ENCODE measurements at places on chromosomes 2 and 18.

DNA sequence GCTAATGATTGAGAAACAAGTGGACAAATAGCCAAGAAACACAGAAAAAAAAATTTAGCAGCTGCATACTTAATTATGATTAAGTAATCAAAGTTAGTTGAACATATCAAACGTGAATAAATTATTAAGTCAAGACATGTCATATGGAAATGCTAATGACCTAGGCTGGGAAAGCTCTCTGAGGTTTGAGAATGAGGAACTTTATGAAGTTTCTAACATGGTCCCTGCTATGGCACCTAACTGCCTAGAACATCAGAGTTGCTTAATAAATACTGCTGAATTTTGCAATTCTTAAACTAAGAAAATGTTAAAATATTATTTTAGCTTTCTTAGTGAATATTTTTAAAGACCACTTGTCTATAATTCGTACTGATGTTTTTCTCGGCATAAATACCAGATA is 99.8 kb downstream of the AFF3 start:
- no peak for DNase-seq

- DNase-seq, result no peak
These were observed 91.5 kb upstream of the HS6ST1 start for GRCh38 chr2:128410035-128410757.

- no peak for DNase-seq
These were observed 11.9 kb upstream of the TET3 start for GRCh38 chr2:73972846-73973245.

DNA sequence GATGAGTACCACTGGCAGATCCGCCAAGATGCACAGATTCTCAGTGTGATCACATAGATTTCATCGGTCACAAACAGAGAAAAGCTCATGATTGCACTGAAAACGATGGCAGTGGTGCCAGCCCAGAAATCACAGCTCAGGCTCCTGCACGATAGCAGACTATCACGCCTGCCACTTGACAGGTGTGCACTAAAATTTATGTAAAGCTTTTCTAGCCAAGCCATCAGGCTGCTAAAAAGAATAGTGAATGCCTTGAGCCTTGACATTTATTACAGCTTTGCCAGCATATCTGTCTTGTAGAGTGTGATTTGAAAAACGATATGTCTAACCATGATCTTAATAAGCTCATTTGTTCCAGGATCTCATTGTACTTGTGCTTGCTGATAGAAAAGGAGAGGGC is 409.5 kb upstream of the CWC22 start:
- DNase-seq, result no peak

DNA sequence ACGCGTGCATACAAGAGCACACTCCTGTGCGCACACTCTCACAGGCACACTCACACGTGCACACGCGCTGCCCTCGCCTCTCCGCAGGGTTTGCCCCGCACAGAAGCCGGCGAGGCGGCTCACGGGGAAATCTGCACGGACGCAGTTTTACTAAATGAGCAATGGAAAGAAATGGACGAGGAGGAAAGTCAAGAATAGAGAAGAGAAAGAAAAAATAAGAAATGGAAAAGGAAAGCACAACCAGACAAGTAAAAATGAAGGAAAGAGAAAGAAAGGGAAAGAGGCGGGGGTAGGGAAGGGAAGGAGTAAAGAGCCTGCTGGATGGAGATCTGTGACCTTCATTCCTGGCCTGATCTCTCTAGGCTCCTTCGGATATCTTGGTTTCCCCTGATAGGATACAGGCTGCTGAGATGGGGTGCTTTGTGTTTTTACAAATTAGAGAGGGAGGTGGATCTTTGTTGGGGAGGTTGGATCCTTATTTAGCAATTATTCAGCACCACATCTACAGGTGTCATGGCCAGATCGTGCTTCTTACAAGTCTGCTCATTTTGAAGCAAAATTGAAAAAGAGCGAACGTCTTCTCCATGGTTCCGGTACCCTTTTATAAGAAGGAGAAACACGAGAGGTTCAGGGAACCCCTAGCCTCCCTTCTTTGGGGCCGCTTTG is 693 bp upstream of the LRP2 start:
- no peak for DNase-seq

GRCh38 chr18:13530879-13531387 is 195.4 kb downstream of the FAM210A start:
- peak; percentile 9 for DNase-seq

DNA sequence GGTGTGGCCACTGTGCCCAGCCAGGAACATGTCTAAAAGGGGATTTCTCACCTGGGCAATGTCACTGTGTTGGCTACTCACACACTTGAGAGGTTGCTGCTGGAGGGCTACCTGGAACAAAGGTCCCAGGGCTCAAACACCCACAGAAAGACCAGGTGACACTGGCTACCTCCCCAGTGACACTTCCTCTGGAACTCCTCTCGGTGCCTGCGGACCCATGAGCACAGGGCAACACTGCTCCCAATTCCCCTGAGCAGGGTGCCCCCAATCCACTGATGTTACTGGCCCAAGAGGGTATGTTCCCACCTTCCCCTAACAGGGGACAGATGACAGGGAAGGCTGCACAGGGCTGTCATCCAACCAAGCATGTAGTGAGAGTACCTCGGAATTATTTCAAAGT is 5.8 kb downstream of the NPPC start:
- no peak for DNase-seq

- DNase-seq, result no peak
These were observed 131.2 kb downstream of the TMX3 start for GRCh38 chr18:68583685-68584084.

- DNase-seq, result no peak
These were observed 45.6 kb upstream of the ZC3H15 start for GRCh38 chr2:186440506-186440905.

GRCh38 chr18:7733642-7734041 is 166.5 kb downstream of the PTPRM start:
- no peak for DNase-seq

DNA sequence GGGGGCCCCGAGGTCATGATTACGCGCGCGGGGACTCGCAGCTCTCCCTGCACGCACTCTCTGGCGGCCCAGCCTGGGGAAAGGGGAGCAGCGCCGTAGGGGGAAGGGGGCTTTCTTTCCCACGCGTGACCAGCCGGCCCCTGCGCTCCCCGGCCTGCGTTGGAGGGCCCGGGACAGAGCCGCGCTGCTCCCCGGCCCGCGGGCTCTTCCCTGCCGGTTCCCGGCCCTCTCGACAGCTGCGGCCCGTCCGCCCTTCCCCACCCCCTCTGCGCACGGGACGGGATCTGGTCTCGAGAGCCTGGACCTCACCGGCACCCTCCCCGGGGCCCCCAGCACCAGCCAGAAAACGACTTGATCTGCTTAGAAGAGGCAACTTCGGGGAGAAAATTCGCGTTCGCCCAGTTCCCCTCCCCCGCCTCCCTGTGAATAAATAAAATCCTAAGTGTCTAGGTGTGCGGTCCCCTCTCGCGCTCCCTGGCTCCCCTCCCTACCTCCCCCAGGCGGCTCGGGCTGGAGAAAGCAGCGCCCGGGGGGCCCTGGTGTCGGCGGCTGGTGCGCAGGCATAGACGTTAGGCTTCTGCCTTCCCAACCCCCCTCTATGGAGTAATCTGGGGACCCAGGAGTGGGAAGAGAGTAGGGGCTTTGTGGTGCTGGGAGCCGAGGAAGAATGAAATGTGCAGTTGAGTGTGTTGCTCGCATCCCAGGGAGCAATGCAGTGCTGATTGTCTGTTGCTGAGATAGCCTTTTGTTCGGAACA is 803 bp upstream of the FIGN start:
- DNase-seq, result no peak

- no peak for DNase-seq
These were observed 85.5 kb downstream of the TGFA start for GRCh38 chr2:70467831-70468779.

GRCh38 chr18:57833441-57834101 is 30.5 kb upstream of the ATP8B1 start:
- no peak for DNase-seq

DNA sequence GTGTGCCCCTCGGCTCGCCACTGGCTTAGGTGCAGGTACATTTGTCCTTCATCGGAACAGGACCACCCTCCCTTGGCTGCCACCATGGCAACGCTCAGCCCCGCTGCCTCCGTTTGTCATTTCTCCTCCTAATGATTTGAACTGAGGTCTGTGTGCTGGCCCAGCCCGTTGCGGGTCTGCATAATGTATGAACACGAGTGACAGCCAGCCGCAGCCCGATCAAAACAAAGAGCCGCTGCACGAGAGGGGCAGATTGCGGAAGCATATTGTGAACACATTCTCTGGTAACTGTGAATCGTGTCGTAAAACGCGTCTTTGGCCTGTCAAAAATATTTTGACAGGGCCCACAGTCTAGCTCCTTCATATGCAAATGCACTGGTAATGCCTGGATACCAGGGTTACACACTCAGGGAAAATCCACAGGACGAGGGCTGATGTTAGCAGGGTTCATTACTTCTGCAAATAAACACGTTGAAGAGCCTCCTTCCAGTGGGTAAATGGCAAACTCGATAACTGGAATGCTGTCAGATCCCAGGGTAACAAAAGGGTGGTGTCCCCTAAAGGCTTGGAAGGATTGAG is 137.0 kb downstream of the AGAP1 start:
- no peak for DNase-seq

DNA sequence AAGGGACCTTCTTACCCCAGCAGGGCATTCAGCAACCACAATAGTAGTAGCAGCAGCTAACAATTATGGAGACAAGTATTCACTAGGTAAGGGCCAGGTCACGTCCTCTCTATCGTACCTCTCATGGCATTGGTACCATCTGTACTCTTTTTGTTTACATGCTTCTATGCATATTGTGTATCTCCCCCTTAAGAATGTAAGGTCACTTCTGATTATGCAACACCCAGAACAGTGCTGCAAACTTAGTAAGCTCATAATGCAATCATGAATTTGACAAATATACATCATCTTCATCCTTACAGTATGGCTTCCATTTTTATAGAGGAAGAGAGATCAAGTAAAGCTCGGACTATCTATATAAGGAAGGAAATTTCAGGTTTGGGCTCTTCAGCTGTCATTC is 46.1 kb downstream of the SPRED2 start:
- no peak for DNase-seq
